Left renal cortex interstitium (tissue), 4 donors: ENCODE measurements at places on chromosomes 1 and 21.

DNA sequence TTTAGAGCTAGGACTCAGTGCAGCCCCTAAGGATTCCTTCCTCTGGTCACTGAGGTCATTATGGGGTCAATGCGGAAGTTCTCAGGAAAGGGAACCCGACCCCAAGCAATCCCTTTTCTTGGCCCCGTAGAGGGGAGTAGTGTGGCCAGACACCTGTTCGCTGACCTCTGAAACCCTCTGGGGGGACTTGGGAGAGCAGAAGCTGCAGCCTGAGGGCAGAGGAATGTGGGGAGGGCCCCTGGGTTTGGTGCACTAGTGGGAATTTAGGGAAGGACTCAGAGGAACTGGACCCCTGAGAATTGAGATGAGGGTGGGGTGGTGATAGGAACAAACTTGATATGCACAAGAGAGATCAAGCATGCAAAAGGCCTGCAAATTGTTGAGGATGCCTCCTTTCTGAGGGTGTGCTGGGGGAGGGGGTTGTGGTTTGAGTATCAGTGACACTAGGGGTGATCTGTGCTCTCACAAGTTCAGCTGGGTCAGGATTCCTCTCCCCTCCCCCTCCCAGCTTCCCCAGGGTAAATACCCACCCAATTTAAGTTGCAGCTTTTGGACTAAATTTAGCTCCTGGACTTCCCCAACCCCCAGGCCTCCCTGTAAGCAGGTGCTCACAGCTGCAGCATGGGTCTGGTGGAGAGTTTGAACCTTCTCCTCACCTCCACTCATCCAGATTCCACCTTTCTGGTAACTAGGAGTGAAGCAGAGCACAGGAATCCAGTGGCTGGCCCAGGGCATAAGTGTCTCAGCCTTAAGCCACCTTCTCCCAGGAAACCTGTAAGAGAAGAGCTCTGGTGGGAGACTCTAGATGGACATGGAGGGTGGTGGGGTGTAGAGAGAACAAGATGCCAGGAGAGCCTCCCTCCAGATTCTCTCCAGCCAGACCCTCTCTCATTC, 13.5 kb downstream of the ADAMTSL4 start:
- no peak for DNase-seq

DNA sequence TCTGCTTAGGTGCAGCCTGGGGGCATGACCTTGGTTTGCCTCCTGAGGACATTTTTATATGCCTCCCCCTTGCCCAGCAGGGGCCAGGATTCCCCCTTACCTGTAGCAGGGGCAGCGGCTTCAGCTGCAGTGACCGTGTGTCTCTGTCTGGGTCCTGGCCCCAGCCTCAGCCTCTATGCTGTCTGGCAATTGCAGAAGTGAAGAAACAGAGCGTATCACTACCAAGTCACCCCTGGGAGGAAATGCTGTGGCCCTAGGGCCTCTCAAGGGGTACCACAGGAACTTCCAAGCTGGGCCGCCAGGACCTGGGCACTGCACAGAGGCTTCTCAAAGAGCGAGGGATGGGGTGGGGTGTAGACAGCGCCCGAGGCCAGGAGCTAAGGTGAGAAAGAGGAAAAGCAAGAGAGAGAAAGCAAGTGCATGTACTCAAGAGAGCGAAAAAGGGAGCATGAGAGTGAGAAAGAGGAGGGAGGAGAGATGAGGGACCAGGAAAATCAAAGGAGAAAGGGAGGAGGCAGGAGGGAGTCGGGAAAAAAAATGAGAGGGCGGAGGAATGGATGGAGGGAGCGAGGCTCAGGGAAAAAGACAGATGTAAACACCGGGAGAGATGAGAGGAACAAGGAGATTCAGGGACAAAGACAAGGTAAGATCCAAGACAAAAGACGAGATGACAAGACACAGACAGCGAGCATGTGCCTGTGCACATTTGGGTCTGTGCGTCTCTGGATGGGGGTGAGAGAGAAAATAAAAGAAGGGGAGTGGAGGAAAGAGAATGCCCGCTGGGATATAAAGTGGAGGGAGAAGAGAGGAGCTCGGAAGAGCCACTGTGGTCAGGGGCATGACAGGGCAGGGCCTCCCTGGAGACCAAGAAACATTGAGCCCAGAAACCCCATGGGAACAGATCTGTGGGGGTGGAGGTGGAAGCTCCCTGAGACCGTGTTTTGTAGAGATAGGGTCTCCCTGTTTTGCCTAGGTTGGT, at the start of gene PTAFR:
TSS of gene PTAFR (minus strand) at position 199 of the 979 bp plus-strand sequence. CDS start 25,669 bp downstream, outside the sequence.
- no peak for DNase-seq

- DNase-seq, result no peak
These were observed 1015.4 kb downstream of the AMY1C start for GRCh38 chr1:104765085-104765484.

DNA sequence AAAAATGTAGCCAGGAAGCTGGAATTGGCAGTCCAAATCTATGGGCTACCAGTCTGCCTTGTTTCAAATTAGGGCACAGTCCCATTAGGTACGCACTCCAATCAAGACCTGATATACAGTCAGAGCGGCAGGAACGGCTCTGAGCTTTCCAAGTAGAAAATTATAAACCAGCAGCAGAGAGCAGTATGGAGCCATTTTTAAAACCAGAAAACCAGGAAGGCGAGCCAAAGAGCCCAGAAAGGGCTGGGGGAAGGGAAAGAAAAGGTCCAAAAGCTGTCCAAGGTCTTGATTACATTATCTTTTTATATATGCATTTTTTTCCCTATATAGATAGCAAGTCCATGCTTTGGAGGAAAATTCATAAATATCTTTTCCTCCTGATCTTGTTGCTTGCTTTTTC, 719.0 kb downstream of the RWDD3 start:
- DNase-seq, result no peak

- DNase-seq, result no peak
These were observed 3.2 kb downstream of the BTF3L4 start for GRCh38 chr1:52059321-52059720.

DNA sequence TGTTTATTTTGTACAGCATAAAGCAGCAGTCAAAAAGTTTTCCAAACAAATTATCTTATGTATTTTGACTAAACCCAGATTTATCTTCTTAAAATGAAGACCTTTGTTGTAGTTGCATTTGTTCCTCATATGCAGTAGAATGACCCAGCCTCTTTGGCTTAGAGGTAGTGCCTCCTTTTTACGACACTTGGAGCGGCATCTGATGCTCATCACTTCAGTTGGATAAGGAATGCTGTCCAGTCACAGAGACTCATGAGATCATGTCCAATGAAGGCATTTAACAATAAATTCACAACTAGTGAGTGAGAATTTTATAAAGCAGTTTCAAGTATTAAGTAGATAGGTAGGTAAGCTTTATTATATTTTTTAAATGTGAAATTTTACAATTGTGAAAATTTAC, 35.2 kb downstream of the PTPRC start:
- no peak for DNase-seq

GRCh38 chr21:44402323-44403105, 49.1 kb downstream of the TRPM2 start:
- no peak for DNase-seq

GRCh38 chr1:186904361-186904760, 75.6 kb downstream of the PLA2G4A start:
- no peak for DNase-seq

DNA sequence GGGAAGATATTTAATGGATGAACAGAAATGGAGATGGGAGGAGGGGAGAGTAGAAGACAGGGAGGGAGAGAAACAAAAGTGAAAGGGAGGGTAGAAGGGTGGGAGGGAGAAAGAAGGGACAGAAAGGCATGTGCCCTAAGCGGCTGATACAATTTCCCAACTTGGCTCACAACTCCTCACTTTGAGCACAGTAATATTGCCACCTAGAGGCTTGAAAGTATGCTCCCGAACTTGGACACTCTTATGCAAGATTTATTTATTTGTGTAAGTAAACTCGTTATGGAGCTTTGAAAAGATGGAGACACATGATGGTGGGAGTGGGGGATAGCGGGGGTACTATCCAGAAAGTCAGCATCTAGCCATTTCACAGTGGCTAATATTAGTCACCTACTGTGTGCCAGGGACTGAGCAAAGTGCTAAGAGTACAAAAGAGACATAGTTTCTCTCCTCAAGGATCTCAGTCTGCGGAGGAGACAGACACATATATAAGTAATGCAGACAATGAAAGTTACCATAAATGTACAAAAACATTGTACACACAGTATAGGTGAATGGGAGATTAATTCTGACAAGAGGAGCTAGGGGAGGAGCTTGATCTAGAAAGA, 189.7 kb downstream of the SEC16B start:
- no peak for DNase-seq

- no peak for DNase-seq
These were observed 1.1 kb downstream of the IKBKE start for GRCh38 chr1:206471415-206471801.

- no peak for DNase-seq
These were observed 136.1 kb downstream of the GLUL start for GRCh38 chr1:182255494-182255893.

GRCh38 chr1:37839676-37840075, 19.7 kb downstream of the MTF1 start:
- no peak for DNase-seq

DNA sequence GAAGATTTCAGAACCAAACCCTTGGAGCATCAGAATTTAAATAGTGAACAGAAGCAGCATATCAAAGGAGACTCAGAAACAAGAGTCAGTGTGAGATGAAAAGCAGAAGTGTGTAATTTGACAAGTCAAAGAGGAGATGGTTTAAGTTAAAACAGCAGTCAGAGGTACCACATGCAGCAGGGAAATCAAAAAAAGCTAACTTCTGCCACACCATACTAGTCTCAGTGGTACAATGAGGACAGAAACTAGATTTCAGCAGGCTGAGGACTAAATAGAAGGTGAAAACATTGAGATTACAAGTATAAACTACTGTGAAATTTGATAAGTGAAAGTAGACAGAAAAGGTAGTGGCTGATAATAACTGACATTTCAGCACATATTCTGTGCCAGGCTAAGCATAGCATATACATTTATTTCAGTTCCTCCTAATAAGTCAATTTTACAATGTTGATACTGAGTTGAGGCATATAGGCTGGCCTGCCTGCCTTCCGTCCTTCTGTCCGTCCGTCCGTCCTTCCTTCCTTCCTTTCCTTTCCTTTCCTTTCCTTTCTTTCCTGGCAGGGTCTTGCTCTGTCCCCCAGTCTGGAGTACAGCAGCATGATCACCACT, 12.6 kb downstream of the SUCO start:
- DNase-seq, result no peak

- DNase-seq, result no peak
These were observed 50.4 kb upstream of the SOD1 start for GRCh38 chr21:31609081-31609480.

DNA sequence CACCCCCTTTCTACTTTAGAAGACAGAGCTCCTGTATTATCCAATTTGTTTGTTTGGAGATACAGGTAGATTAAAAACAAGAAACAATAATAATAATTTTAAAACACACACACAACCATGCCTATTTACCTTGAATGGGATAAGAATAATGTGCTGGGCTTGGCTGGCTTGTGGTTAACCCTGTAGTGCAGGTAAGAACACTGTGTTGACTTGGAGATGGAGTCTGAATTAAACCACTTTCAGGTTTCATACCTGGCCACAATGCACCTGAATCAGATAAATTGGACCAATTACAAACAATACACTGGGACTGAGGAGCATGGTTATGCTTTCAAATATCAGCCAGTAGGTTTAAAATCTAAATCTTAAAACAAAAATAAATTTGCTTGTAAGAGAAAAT, 60.8 kb downstream of the EYA3 start:
- no peak for DNase-seq

- DNase-seq, result no peak
These were observed 22.8 kb upstream of the SSBP3 start for GRCh38 chr1:54428837-54429518.

DNA sequence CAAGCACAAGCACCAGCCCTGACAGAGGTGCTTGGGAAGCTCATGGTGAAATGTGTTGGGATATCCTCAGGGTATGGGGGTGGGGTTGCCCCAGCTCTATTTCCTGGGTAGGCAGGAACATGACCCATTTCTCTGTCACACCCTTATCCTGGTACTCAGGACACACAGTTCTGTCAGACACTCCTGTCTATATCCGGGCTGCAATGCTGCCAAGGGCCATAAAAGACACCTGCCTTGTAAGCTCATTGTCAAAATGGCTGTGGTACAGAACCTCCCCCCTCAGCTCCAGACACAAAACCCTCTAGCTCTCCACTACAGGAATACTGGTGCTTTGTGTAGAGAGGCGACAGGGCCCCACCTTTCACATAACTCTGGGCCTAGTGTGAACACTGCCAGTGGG, 636.7 kb downstream of the PLA2G4A start:
- DNase-seq, result no peak

DNA sequence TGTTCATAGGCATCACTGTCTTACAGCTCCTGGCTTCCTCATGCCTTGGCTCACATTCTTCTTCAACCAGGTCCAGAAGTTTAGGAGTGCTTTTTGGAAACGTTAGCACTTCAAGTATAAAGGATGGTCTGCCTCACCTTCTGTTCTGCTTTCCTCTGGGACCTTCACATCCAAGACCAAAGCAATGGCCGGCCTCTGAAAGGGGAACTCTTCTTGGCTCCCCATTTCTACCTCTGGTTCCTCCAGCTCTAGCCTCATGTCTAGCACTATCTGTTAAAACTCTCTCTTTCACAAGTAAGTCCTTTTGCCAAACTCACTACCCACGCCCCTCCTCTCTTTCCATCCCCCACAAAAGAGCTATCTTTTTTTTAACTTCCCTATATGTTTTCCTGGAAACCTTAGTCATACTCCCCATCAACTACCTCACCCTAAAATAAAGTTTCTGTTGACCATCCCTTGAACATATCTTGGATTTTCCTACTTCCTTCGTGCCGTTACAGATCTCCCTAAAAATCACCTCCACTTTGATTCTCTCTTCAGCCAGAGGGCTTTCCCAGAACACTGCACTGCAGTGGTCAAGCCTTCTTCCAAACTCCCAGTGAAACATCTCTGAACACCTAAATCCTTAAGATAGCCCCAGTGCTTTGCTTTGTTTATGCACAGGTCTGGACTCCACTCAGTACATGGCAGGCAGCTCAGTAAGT, 7.9 kb downstream of the SORT1 start:
- no peak for DNase-seq

DNA sequence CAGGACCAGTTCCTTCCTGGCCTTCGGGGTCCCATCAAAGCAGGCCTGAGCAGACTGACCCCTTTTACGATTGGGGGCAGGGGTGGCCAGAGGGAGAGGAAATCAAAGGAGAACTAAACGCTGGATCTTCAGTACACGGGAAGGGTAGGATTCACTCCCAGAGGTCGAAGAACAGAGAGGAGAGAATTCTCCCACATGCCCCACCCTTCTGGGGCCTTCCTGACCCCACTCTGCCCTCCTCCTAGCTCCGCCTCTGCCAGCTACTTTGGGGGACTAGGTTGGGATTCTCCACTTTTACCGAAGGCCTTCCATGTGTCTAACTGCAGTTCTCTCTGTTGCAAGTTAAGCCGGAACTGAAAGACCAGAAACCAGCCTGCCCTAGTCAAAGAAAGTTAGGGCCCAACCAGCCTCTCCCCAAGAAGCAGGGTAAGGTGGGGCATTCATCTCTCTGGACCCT, 654 bp upstream of the ARHGEF2 start:
- DNase-seq, result no peak

DNA sequence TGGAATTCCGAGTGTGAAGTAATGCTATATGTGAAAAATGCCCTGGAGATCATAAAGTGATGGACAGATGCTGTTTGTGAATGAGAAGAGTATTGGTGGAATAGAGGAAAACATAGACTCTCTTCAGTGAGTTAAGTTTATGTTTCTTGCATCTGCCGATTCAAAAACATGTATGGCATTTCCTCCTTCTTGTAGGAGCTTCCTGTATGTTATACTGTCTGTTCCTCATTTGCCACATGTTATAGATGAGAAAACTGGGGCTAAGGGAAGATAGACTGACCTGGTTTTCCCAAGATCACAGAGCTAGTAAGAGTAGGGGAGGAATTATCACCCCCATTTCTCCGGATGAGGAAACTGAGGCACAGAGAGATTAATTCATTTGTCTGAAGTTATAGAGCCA, 41.1 kb upstream of the IL20 start:
- no peak for DNase-seq
